ENCODE measurements at places on chromosomes 2 and 18.

GRCh38 chr2:137168552-137168951 is 403.2 kb downstream of the THSD7B start:
- DNase-seq, result peak; percentile 28

DNA sequence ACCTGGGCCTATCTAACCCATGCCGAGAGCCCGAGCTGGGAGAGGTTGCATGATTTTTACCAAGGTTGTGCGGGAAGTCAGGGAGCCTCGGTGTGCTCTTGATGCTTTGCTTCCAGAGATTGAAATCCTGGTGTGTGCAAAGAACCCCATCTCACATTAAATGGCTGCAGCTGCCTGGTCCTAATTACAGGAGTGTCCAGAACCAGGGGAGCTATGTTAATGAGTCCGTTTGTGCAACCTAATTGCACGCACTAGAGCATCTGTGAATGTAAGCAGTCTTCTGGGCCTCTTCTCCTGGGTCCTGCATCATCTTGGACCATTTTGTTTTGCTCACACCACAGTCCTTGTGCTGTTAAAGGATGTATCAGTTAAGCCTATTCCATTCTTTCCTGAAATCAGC is 263.8 kb downstream of the AGAP1 start:
- DNase-seq, result no peak

- peak; percentile 59 for DNase-seq
Measured at GRCh38 chr18:74353169-74353775, 37.6 kb downstream of the C18orf63 start.

DNA sequence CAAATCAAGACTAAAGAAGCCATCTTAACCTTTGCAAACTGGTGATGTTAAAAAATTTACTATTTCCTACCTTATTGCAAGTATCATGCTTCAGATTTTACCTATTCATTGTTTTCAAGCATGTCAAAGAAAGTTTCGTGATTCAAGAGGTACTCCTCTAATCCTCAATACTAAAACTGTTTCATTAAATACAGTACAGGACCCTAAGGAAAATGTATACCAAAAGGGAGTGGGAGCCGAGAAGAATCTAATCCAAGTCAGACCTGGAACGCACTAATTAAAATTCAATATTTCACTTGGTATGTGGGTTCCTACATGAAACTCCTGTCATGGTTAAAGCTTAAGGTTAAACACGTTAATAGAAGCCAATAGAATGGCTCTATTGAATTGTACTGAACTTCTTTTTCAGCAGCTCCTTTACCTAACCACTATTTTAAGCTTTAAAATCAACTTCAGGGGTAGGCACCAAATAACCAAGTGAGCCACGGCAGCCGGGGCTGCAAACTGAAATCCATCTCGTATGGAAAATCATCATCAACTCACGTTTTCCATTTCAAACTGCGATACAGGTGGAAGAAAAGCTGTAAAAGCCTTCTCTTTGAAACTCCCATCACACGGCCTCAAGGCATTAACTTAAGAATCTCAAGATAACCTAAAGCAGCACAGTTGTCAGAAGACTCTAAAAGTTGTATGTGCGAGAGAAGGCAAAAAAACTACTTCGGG is 188.8 kb downstream of the ZEB2 start:
- DNase-seq, result no peak

GRCh38 chr2:69979902-69980807 is 18.7 kb upstream of the ASPRV1 start:
- peak; percentile 33 for DNase-seq

- no peak for DNase-seq
Measured at GRCh38 chr2:70978341-70979179, at the start of gene ANKRD53. Gene ANKRD53 (plus strand): TSS chr2:70978630. CDS start chr2:70978646, 16 bp downstream.

- DNase-seq, result no peak
Measured at GRCh38 chr2:181944164-181944913, 41.3 kb upstream of the PPP1R1C start.

DNA sequence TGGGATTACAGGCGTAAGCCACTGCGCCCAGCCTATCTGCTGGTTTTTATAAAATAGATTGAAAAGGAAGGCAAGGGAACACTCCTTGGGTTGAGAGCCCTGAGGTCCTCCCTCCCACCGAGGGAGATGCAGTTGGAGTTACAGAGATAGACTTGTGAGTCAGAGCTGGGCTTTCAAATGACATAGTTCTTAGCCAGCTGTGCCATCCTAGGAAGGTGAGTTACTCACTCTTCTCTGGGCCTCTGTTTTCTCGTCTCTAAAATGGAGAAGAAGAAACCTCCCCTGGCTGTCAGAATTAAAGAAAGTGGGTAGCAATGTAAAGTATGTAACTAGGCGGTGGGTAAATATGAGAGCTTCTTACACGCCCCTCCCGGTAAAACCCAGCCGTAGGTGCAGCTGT is 2.4 kb downstream of the LRRFIP1 start:
- peak; percentile 84 for DNase-seq

DNA sequence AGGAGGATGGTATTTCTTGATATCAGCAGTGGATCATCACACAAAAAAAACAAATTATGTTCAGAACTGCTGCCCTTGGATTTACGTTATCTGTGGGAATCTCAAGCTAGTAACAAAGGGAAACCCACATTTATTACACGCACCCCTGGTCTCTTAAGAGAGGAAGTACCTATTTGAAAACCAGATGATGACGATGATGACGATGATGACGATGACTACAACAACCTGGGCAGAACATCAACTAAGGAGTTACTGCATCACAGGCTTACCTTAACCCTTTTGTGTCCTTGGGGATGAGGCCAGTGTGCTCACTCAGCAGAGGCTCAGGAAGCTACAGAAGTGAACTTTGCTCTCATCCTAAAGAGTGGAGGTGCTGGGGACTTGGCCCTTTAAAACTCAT is 169.4 kb downstream of the FSHR start:
- no peak for DNase-seq

DNA sequence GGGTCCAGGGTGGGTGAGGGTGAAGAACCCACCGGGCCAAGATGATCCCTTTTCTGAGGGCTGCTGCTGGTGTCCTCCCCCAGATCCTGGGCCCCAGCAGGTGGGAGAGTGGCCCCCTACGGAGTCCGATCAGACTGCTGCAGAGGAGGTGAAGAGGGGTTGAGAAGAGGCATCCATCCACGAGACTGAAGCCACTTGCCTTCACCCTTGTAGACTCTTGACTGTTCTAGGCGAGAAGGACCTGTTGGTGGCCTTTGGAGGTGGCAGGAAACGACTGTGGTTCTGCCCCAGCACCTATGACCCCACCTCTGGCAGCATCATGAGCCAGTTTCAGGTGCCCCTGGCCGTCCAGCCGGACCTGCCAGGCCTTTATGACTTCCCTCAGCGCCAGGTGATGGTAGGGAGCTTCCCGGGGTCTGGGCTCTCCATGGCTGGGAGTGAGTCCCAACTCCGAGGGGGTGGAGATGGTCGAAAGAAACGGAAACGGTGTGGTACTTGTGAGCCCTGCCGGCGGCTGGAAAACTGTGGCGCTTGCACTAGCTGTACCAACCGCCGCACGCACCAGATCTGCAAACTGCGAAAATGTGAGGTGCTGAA is 1.5 kb downstream of the TET3 start:
- DNase-seq, result no peak

DNA sequence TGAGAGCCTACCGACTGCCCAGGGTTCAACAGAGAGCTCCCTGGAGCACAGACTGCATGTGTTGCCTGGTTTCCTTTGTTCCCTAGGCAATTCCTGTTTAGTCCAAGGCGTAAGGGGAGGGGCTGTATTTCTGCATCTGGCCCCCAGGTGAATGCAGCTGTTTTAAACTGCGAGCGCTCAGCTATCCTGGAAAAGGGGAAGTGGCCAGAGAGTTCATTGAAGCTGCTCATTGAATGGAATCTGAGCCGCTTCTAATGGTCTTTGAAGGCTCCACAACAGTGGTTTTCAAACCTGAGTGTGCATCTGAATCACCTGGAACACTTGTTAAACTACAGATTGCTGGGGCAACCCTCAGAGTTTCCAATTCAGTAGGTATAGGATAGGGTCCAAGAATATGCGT is 18.1 kb downstream of the MAPK4 start:
- no peak for DNase-seq

GRCh38 chr2:74373221-74373676 is 6.9 kb downstream of the DCTN1 start:
- peak; percentile 41 for DNase-seq

- peak; percentile 56 for DNase-seq
Measured at GRCh38 chr2:178514664-178515063, 34.4 kb downstream of the PLEKHA3 start.

DNA sequence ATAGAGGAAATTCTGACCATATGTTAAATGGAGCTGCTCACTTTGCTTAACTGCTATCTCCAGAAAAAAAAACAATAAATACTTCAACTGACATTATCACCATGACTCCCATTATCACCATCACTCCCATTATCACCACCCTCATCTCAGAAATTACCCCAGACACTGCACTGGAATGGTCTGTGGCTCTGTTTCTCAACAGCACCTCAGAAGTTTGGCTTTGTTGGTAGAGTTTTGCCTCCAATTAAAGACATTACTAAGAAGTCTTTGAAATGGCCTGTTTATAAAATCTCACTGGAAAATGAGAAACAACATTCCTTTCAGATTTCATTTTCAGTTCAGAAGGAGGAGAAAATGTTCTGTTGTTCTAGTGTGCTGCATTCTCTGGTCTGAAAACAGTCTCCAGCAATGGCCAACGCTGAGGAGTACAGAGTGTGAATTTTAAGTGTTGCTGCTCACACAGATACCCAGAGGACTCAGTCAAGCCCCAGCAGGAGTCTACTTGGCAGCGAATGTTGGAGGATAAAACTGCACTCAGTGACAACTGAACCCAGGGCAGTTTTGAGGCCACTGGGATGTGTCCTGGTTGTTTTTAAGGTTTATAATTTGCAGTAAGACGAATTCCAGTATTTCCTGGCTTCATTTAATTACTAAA is 364.5 kb upstream of the CDH2 start:
- no peak for DNase-seq

- DNase-seq, result no peak
Measured at GRCh38 chr2:47243596-47244323, 88.7 kb upstream of the STPG4 start.

- no peak for DNase-seq
Measured at GRCh38 chr2:108459441-108459840, 10.4 kb downstream of the GCC2 start.

- DNase-seq, result no peak
Measured at GRCh38 chr2:239660390-239661230, 259.8 kb upstream of the HDAC4 start.

DNA sequence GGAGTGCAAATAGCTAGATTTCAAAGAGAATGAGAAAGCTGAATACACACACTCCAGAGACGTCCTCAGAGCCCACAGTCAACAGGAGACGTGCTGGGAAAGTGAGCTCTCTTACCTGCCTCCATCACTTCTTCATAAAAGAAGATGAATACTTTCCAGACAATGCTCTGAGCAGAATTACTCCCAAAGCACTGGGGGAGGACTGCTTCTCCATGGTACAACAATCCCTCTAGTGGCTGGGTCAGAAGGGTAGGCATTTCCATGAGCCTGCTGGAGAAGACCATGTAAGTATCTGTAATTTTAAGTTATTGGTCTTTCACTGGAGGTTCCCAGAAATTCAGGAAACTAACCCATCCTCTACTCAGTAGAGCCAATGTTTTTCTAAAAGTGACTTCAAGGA is 190.3 kb downstream of the RBM43 start:
- peak; percentile 35 for DNase-seq

DNA sequence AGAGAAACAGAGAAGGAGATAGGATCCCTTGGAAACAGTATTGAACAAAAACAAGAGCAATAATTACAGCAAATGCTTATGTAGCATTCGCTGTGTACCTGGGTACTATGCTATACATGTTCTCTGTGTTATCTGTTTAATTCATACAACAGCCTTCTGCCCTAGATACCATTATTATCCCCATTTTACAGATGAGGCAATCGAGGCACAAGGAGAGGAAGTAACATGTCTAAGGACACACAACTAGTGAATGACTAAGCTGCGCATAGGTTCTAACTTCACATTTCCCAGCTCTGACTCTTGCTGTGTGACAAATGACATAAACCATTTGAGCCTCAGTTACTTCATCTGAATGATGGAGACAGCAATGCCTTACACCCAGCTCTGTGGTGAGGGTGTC is 70.5 kb downstream of the VSNL1 start:
- DNase-seq, result no peak

GRCh38 chr2:1750933-1751766 is 6.8 kb upstream of the PXDN start:
- DNase-seq, result peak; percentile 91

- no peak for DNase-seq
Measured at GRCh38 chr18:36349552-36349951, 52.0 kb downstream of the FHOD3 start.

DNA sequence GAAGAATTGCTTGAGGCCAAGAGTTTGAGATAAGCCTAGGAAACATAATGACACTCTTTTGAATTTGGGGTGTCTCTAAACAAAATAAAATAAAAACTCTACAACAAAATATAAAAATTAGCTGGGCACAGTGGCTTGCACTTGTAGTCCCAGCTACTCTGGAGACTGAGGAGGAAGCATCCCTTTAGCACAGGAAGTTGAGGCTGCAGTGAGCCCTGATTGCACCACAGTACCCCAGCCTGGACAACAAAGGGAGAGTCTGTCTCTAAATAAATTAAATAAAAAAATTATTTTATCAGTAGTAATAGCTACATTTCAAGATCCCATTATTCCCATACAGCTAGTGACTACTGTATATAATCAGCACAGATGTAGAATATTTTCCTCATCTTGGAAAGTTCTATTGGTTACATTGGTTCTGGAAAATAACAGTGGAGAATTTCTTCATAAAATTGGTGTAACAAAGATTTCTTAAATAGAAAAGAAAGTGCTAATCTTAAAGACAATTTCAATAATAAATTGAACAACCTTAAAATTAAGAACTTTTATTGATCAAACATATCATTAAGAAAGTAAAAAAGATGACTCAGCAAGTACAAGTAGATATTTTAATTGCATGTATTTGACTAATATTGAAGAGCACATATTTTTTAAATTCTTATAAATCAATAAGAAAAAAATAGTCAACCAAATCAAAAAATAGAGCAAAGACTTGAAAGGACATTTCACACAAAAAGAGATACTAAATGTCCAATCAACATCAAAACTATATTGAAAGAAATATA is 90.4 kb upstream of the KYNU start:
- DNase-seq, result no peak

GRCh38 chr18:9441061-9441460 is 34.3 kb upstream of the RALBP1 start:
- no peak for DNase-seq

GRCh38 chr2:96788442-96789244 is 27.4 kb upstream of the CNNM3 start:
- peak; percentile 46 for DNase-seq

- no peak for DNase-seq
Measured at GRCh38 chr2:60505240-60505879, 48.1 kb downstream of the BCL11A start.
